CD4-positive, alpha-beta T cell treated with Interleukin-17A for 1 hour (primary cell): ENCODE measurements at places on chromosomes 1 and 21.

DNA sequence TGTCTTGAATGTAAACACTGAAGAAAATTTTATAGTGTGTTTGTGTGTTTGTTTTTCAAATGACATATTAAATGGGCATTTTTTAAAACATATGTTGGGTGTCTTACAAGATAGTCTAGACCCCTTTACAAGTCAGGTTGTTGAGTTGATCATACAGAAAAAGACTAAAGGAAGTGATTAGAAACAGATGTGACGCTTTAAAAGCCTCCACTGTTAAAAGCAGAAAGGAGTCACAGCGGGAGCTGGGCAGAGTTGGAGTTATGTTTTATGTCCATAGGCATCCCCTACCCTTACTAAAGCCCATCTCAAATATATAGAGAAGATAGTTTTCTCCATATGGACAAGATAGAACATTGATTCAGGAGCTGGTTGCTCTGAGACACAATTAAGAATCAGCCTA lies 393.9 kb downstream of the PLPP3 start:
- DNase-seq: no peak

- peak; percentile 5 for DNase-seq
These were observed 69.0 kb downstream of the VWA5B1 start for GRCh38 chr1:20359451-20360330.

DNA sequence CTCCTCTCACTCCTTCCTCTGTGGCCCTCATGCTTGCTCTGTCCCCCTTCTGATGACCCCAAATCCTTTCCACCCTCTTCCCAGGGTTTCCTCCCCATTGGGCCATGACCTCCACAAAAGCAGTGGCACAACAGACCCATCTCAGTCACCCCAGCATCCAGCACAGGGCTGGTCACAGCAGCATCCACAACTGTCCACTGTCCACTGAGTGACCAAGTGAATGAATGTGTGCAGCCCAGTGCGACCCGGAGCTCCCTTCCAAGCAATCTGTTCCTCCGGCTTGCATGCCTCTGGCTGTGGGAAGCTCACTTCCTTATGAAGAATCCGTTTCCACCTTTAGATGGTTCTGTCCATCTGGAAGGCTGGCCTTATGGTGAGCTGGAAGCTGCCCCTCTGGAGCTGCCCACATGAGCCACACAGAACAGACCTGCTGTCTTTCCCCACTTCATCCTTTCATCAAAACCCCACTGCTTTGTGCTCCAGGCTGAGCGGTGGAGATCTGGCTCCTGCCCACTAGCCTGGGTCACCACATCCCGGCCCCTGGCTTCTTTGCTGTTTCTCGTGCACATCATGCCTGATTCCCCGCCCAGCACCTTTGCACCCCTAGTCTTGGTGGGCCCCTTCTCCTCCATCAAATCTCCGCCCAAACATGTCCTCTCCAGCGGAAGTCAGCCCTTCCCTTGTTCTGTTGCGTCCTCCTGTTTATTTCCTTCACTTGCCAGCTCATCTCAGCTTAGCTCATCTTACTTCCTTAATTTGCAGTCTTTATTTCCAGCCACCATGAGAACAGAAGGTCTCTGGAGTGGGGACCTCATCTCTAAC lies 56.4 kb downstream of the EDN2 start:
- no peak for DNase-seq

- DNase-seq: no peak
These were observed 69.2 kb downstream of the TBX15 start for GRCh38 chr1:118918940-118919259.

GRCh38 chr1:44817771-44818495 lies 9.6 kb downstream of the BTBD19 start:
- DNase-seq: peak; percentile 21

DNA sequence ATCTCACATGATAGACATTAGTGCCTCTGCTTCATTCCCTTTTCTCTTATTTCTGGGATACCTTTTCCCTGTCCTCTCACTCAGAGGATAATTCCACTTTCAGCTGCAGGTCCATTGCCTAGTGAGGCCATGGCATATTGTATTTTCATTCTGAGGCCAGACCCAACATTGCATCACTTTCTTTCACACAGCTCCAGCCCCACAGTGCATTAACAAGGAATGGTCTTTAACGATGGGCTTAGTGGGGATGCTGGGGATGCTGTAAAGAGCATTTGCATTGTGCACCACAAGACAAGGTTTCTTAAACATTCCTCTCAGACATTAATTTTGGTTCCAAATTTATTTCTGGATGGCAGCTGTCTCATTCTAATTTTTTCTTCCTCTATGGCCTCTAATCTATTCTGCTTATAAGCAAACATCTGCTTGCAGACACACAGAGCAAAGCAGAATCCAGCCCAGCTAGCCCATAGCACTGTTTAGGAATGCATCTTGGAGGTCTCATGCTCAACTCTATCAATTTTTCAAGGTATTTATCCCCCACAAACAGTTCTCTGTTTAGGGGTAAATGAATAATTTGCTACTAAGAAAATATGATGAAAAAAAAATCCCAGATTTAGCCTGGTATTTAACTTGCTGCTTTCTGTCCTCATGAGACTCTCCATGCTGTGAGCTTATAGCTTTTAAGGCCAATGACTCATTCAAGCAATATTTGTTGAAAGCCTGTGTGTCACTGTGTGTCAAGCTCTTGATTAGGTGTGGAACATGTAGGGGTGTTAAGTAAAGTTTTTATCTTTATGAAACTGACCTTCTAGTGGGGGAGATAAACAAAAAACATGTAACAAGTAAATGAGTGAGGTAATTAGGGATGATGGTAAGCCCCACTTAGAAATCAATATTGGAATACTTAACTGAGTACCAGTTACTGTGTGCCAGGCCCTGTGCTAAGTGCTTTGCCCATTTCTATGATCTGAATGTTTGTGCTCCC lies 44.5 kb upstream of the CCDC190 start:
- DNase-seq: no peak

DNA sequence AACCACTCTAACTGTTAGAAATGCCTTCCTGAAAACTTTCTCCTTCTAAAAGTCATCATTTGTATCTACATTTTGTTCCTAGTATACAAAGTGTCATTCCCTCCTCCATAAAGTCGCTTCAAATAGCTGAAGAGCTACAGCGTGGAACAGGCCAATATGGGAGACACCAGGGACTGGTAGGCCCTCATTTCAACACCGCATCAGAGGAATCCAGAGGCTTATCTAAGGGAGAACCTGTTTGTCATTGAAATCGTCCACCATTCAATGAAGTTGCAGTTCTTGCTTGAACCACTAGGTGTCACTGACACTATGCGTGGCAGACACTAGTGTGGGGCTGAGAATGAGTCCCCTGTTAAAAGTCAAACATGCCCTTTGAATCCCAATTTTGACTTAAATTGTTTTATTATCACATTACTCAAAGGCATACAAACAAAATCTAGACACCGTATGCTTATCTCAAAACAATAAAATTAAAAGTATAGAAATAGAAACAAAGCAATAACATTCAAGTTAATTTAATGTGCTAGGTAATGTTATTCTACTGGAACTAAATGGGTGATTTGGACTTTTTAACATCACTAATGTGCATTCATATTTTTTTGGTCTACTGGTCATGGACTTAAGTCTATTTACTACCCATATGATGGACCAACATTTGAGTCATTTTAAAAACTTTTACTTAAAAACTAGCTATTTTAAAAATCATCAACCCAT lies 182.3 kb downstream of the FCRL5 start:
- peak; percentile 50 for DNase-seq

DNA sequence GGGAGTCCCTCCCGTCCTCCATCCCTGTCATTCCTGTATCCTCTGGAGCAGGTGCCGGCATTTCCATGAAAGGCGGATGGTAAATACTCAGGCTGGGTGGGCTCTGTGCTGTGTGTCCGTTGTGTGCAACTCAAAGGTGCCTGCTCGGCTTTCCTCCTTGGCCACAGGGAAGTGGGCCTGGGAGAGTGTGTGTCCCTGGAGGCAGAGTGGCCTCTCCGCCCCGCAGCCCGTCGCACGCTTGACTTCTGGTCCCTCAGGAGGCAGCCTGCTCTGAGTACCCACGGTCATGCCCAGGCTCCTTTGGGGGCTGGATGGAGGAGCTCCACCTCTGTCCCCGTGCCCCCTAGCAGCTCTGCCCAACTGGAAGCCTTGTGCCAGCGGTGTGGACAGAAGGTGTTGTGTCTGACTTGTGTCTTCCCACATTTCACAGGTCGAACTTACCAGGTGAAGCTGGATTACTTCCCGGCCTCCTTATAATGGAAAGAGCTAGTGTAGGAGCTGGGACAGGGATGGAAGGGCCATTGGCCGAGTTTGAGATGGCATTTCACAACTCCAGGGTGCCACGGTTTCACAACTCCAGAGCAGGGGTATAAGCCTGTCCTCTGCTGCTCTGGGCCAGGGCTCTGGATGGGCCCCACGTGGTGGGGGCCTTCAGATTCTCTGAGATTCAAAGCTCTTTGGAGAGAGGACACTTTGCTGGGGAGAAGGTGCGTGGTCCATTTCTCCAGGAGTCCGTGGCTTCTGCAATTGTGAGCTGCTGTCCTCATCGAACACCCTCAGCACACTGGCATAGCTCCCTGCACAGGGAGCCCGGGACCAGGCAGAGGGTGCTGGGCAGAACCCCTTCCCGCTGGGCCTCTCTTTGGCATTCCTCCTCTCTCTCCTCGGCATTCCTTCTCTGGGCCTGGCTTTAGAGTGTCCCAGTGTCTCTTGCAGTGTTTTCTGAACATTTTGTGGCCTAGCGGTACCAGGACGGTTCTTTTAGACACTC lies 152.7 kb upstream of the COL6A1 start:
- DNase-seq: no peak

- DNase-seq: no peak
These were observed 140.3 kb upstream of the CSF3R start for GRCh38 chr1:36622741-36623648.

DNA sequence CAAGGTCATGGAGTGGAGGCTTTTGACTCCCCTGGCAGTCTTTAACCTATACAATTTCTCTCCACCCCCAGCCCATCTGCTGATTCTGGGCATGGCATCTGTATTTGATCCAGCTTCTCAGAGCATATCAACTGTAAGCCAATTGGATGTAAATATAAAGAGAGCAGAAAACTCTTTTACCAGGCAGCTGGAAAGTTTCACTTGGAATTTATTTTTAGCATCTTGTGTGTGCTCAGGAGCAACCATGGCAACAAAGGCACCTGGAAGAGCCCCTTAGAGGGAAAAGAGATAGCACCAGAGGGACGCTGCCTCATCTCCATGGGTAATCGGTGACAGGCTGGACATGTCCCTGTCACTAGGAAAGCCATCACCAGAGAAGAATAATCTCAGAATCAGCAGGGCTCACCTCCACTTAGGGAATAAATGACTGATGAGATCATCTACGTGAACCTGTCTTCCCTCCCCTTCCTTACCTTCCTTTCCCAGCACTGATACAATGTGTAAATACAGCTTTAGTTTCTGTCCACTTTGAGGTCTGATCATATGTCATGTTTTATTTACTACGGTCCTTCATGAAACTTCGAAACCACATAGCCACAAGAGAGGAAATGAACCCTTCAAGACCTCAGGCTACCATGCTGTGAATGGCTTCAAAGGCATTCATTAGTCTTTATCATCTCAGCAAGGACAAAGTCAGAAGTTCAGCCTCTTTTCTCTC lies 25.3 kb upstream of the SIPA1L2 start:
- no peak for DNase-seq

- no peak for DNase-seq
These were observed 75.9 kb downstream of the PRDM2 start for GRCh38 chr1:13775916-13776315.

- DNase-seq: no peak
These were observed 30.3 kb downstream of the INTS7 start for GRCh38 chr1:212004895-212005608.

- DNase-seq: no peak
These were observed 1.8 kb downstream of the HYI start for GRCh38 chr1:43451701-43452532.

GRCh38 chr1:48560577-48560976 lies 88.6 kb upstream of the SPATA6 start:
- DNase-seq: no peak

DNA sequence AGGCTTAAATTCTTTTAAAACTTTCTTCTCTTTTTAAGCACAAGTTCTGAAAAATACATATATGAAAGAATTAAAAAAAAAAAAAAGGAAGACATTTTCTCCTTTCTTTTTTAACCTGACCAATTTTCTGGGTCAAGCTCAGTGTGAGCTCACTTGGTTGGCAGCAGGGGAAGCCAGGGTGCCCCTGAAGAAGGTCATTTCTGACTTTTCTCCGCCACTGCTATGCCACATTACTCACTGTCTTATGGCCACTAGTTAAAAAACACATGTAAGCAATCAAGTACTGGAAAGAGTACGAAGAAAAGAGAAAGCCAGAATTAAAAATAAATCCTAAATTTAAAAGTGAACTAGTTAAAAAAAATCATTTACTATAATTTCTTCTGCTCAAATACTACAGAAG lies 275.0 kb downstream of the NEGR1 start:
- no peak for DNase-seq

DNA sequence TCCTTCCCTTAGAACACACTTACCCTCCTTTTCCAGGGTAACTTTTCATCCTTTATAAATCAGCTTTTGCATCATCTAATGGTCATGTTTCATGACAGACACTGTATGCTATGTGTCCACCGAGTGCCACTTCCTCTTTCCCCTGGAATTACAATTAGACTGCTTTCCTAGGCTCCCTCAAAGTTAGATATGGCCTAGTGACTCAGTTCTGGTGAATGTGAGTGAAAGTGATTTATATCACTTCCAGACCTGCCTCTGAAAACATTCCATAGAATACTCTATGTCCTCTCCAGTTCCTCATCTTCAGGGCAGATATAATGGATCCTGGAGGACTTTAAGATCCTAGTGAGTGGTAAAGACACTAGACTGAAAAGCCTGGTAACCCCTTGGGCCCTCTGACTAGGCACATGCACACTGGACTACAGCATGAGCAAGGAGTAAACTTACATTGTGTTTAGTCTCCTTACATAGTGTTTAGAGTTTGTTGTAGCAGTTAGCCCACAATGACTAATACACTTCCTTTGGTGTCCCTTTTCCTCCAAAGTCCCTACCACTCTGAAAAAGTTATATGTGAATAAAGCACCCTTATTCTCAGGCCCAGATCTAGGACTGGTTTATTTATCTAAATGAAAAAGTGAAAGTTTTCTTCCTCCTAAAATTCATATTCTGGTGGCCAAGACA lies 59.3 kb downstream of the GPR88 start:
- DNase-seq: no peak

DNA sequence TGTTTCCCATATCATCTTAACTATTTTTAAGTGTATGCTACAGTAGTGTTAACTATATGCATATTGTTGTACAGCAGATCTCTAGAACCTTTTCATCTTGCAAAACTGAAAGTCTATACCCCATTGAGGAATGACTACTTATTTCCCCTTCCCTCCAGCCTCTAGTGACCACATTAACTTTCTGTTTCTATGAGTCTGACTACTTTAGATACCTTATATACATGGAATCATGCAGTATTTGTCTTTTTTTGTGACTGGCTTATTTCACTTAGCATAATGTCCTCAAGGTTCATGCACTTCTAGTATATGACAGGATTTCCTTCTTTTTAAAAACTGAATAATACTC lies 96.5 kb upstream of the BTG3 start:
- DNase-seq: no peak

DNA sequence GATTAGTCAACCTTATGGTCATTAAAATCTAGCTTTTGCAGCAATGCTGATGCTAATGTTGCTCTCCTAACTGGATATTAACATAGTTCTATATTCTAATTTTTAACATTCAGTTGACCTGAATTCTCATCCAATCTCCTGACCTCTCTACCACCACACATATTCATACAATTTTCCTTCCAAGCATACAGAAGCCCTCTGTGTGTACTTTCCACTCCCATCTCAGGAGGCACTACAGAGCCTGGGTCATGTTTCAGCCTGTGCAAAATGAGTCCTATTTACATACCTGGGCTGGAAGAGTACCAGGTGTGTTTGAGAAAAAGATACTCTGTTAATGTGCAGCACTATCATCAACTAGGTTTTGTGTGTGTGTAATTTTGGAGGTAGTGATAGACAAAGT lies 486.3 kb downstream of the NEGR1 start:
- no peak for DNase-seq

- DNase-seq: no peak
These were observed 56.9 kb downstream of the ADAMTS5 start for GRCh38 chr21:26909972-26910371.
